ENCODE measurements at places on chromosomes 6 and 20.

DNA sequence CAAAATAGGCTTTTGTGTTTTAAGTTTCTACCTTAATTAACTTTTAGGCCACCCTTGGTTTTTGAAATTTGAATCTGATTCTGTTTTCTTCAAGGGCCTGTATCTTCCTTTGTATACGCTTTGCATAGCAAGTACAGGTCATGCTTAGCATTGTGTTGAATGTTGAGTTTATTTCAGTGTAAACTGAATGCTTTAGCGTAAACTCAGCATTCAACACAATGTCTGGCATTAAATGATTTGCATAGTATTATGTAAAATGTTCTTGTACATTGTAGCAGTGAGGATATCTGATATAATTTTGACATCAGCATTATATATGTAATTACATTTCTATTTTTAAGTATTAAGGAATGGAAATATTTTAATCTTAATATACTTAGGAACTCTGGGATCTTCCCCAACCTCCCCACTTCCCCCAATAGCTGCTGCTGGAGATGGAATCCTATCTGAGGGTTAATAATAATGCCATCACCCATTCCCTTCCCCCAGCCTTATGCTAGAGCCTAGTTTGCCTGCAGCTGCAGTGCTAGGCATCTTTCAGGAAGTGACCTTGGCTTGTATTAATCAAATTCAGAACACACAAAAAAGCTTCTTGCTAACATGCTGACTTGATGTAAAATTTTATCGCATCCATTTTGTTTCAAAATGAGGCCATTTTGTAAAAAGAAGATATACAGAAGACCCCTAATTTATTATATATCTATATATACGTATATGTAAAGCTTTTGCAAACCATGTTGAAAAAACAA lies 73.1 kb downstream of the NCOA3 start:
- peak; percentile 24 for DNase-seq

DNA sequence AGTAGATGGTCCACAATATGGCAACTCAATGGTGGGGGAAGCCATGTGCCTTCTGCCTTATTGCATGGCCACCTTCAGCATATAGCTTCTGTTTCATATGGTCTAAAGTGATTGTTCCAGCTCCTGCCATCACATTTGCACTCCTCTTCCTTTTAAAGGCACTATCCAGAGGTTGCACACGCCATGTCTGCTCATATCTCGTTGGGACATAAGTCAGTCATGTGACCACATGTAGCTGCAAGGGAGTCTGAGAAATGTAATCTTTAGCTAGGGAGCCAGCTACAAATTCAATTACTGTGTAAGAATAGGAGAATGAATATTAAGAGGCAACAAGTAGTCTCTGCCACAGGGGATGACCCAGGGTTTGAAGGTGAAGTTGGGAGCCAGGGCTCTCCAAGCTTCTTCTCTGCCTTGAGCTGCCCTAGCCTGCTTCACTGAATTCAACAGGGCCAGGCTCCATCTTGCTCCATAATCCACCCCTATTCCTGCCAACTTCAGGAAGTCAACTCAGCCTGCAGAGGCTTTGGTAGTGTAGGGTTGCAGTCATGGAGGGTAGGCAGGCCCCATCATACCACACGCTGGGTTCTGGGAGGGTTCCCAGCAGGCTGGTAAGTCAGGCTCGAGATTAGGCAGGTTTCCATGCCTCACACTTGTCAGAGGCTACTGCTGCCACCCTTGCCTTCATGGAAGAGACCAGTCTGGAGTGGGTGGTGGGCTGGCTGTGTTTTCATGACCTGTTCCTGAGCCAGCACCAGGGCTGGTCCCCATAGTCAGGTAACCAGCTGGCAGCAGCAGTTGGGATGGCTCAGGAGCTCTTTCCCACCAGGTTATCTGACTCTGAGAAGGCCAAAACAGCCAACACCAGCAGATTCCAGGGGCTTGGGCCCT lies 56.7 kb upstream of the SAYSD1 start:
- no peak for DNase-seq

GRCh38 chr20:20286061-20286460 lies 81.8 kb upstream of the INSM1 start:
- no peak for DNase-seq

- no peak for DNase-seq
These were observed 571 bp downstream of the CSNK2B start for GRCh38 chr6:31666337-31666965.

- no peak for DNase-seq
These were observed 20.4 kb upstream of the BMP2 start for GRCh38 chr20:6746901-6747609.

DNA sequence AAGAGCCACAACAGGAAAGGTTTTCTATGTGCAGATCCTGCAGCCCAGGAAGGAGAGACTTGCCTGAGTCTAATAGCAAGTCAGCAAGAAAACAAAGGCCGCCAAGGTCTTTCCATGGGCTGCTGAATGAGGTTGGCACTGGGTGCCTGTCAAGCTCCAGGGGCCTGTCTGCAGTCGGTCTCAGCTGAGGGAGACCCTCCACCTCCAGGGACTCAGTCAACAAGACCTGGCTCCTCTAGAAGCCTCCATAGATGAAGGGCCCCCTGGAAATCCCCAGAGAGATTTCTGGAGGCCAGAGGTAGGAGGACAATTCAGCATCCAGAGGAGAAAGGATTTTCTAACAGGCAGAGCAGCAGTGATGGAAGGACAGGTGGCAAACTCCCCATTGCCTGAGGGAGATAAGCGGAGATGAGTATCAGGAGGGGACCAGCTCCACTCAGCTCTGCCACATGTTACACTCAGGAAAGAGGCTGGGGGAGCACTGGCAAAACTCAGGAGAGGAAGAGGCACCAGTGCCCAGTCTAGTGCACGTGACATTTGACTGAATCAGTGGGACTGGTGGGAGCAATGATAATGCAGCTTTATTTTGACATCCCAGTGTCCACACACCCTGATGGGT lies 33.5 kb upstream of the FKBP1A start:
- DNase-seq, result no peak

DNA sequence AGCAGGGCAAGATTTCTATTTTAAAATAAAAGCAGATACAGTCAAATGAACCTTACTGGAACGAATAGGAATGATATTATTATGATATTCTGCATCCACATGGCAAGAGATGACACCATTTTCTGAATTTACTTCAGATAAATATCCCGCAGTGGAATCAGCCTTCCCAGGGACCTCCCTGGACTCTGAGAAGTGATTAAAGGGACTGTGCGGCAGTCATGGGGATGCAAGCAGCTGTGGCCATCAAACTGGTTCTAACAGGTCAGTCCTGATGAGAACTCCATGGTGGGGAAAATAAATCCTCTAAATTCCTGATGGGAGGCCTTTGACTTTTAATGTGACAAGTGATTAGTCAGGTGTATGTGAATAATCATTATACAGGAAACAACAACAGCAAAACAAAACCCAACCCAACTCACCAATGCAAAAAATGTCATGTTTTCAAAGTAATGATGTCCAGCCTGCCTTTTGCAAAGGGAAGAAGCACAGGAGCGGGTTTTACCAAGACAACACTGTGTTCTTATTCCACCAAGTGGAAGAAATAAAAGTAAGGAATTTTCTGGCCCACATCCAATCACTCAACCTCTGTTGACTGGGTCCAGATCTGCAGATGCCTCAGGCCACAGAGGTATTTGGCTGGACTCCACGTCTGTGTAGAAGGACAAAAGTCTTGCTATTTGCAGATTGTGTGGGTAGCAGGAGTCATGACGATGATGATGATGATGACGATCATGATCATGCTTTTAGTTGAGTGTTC lies 61.9 kb upstream of the CITED2 start:
- no peak for DNase-seq

- no peak for DNase-seq
These were observed 45.0 kb upstream of the ZBTB24 start for GRCh38 chr6:109527989-109528388.

- DNase-seq, result no peak
These were observed 12.8 kb downstream of the CLDN20 start for GRCh38 chr6:155276638-155277037.

- DNase-seq, result no peak
These were observed 220.7 kb upstream of the AGPAT4 start for GRCh38 chr6:161494566-161494965.

GRCh38 chr6:107561306-107561705 lies 71.4 kb downstream of the SOBP start:
- peak; percentile 82 for DNase-seq

GRCh38 chr20:53738039-53738944 lies 144.7 kb upstream of the ZNF217 start:
- peak; percentile 78 for DNase-seq

GRCh38 chr6:152129691-152130151 lies 322.2 kb downstream of the ESR1 start:
- DNase-seq, result peak; percentile 30

- DNase-seq, result no peak
These were observed 9.1 kb upstream of the MANBAL start for GRCh38 chr20:37280403-37280802.

DNA sequence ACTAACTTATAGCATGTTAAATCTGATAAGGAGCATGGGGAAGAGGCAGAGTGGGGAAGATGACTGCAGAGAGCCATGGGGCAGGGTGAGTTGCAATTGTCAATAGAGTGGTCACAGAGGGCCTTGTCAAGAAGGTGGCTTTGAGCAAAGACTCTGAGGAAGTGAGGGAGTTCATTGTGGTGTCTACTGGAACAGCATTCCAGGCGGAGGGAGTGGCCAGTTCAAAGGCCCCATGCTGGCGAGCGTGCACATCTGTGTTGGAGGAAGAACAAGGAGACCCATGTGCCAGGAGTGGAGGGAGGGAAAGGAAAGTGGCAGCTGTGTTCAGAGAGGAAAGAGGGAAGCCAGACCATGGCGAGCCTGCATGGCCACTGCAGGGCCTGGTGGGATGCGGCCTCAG lies 15.8 kb upstream of the GPR6 start:
- DNase-seq, result no peak

GRCh38 chr6:48613231-48613949 lies 502.4 kb upstream of the PTCHD4 start:
- no peak for DNase-seq

DNA sequence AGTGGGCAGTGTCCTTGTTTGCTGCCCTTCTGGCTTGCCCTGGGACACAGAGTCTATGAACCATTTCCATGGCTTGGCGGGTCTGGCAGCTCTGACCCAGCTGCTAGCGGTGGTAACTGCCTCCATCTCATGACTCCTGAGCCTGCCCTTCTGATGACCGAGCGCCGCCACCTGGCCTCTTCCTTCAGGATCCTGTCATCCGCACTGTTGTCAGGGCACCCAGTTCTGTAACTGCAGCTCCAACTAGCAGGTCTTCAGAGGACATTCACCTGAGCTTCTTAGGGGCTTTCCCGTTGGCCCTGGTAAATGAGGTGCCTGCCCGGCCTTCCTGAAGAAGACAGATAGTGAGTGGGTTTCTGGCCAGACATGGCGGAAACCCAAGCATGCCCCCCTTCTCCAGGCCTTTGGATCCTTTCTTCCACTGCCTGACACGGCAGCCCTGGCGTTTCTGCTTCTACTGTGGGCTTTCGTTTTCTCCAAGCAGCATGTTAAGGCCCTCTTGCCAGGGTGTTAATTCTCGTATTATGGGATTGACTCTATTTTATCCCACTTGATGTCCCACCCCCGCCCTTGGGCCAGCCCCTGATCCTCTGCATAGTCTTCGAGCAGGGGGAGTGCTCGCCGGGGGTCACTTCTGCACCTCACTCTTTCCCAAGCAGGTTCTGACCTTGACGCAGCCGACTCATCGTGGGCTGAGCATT lies 24.7 kb downstream of the PACSIN1 start:
- DNase-seq, result no peak

DNA sequence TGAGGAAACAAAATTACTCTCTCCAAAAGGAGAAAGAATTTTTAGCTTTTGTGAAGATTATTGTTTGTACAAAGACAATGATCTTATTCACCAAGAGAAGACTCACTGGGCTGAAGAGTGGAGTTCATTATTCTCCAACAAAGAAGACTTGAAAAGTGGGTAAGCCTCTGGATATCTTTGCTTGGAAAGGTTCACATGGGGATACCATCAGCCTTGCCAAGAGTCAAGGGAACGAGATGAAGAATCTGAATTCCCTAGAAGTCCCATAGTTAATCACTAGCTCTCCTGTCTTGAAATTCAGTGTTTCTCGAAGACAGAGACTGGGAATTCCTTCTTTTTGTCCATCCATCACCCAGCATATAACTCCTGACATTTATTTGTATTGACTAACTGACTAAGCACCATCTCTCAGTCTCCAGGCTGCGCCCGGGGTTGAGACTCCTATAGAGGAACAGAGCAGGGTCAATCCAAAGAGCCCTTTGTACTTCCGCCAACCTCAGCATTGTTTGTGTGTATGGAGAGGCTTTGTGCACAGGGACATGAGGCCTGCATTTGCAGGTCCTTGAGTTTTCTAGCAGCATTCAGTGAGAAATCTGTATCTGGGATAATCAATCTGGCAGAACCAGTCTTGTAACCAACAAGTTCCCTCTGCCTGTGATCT lies 461.9 kb downstream of the KIF16B start:
- no peak for DNase-seq

GRCh38 chr6:169755162-169755561 lies 3.7 kb downstream of the ERMARD start:
- DNase-seq, result no peak

GRCh38 chr6:169659820-169660610 lies 41.8 kb downstream of the WDR27 start:
- no peak for DNase-seq

GRCh38 chr6:19569563-19569962 lies 267.6 kb upstream of the ID4 start:
- DNase-seq, result no peak

DNA sequence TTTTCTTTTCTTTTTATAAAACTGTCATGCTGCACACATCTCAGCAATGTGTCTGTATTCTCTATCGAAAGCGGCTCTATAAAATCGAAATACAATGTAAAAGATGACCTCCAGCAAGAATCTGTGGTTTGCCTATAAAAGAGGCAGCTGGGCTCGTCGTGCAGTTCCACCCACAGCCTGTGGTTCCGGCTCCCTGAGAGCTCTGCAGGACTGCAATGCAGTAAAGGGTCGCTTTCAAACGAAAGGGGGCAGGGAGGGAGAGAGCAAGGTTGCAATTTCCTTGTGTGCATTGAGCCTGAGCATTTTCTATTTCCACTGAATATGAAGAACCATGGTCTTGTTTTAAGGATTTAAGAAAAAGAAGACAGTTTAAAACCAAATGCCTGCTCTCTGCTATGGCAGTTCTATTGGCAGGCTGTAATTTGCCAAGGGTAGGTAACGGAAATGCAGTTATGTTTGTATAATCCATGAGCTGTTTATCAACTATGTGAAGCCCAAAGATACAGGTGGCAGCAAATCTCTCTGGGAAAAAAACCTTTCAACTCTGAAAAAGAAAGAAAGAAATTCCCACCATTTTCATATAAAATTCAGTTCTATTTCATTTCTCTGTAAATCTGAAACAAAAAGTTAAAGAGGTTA lies 236.5 kb downstream of the HACE1 start:
- no peak for DNase-seq

All from right hindlimb (tissue), 1 donor.